ENCODE measurements at places on chromosomes 3 and 15.

- no peak for DNase-seq
Measured at GRCh38 chr15:62624547-62625378, 417.8 kb upstream of the TPM1 start.

- no peak for DNase-seq
Measured at GRCh38 chr3:118754406-118755252, 280.0 kb downstream of the IGSF11 start.

GRCh38 chr3:130468311-130468710 lies 48.7 kb upstream of the COL6A6 start:
- DNase-seq: no peak

DNA sequence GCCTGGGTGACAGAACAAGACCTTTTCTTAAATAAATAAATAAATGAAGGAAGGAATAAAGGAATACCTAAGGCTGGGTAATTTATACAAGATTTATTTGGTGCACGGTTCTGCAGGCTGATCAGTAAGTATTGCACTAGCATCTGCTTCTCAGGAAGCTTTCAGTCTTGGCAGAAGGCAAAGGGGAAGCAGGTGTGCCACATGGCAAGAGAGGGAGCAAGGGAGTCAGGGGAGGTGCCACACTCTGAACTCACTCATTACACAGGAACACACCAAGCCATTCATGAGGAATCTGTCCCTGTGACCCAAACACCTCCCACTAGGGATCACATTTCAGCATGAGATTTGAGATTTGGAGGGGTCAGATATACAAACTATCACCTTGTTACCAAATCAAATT lies 56.4 kb downstream of the PRKCI start:
- DNase-seq: peak; percentile 78

GRCh38 chr15:68234060-68234459 lies 4.5 kb upstream of the CLN6 start:
- DNase-seq: no peak

DNA sequence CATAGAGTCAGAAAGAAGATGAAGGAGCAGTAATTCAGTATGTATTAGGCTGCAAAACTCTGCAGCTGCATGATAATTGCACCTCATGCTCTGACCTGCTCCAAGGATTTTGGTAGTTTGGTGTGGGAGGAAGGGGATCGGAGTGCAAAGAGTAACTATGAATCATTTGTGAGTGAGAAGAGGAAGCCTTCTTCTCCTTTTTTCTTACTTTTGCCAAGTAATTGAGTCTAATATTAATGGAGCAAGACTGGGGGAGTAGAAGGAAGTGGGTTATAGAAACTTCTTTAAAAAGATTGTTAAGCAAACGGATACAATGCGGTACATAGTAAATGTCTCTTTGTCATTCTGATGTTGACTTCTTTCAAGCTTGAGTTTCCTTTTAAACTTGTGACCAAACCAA lies 276.5 kb downstream of the EDEM1 start:
- DNase-seq: no peak

DNA sequence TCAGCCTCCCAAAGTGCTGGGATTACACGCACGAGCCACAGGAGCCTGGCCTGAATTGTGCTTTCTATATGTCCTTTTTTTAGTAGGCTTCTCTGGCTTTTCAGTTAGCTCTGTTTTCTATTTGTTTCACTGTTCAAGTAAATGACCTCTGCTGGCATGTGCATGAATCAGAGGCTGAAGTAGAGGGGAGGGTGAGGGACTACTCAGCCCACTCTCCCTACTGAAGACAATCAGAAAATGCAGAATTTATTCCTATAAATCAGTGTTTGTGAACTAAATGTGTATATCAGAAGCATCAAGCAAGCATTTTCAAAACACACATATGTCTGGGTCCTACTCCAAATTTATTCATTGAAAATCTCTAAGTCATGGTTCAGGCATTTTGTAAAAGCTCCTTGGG lies 45.0 kb downstream of the ZMAT3 start:
- no peak for DNase-seq

GRCh38 chr3:52809149-52809548 lies 14.6 kb downstream of the ITIH3 start:
- DNase-seq: no peak

- DNase-seq: no peak
Measured at GRCh38 chr3:187368251-187369088, at the start of gene RTP4. RTP4 (plus strand) TSS chr3:187368385; CDS start chr3:187368442, 57 bp downstream.

GRCh38 chr3:59540241-59540640 lies 490.4 kb upstream of the CFAP20DC start:
- no peak for DNase-seq

- DNase-seq: no peak
Measured at GRCh38 chr3:49791571-49791970, 5.2 kb upstream of the IP6K1 start.

GRCh38 chr3:194718079-194718478 lies 32.4 kb downstream of the FAM43A start:
- DNase-seq: no peak

DNA sequence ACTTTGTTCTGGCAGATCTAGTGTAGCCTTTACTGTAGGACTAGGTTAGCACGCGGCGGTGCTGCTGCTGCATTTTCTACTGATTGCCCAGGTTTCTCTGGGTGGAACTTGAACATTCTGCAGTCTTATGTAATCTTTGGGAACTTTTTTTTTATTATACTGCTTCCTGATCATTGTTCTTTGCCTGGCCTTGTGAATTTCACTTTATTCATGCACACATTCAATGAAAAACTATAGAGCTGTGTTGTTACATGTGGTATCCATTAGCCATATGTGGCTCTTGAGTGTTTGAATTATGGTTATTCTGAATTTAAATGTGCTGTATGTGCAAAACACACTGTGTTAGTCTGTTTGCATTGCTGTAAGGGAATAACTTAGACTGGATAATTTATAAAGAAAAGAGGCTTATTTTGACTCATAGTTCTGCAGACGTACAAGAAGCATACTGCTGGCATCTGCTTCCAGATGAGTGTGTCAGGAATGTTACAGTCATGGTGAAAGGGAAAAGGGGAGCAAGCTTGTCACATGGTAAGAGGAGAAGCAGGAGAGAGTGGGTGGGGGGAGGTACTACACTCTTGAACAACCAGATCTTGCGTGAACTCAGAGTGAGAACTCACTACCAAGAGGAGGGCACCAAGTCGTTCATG lies 26.5 kb downstream of the MEF2A start:
- no peak for DNase-seq

Measured in NCI-H2171 treated with DMSO at 0.1 percent for 48 hours (cell line).